ENCODE measurements at places on chromosomes 16 and 17.
A peak's percentile ranks its signal among the peaks of the same experiment; 100 is the strongest.

- no peak for DNase-seq
Observed at GRCh38 chr16:24645739-24646645, 83.5 kb upstream of the TNRC6A start.

GRCh38 chr16:88350922-88351321 lies 31.8 kb upstream of the ZNF469 start:
- DNase-seq = no peak

GRCh38 chr16:89244754-89245153 lies 27.3 kb downstream of the ZNF778 start:
- DNase-seq = no peak

DNA sequence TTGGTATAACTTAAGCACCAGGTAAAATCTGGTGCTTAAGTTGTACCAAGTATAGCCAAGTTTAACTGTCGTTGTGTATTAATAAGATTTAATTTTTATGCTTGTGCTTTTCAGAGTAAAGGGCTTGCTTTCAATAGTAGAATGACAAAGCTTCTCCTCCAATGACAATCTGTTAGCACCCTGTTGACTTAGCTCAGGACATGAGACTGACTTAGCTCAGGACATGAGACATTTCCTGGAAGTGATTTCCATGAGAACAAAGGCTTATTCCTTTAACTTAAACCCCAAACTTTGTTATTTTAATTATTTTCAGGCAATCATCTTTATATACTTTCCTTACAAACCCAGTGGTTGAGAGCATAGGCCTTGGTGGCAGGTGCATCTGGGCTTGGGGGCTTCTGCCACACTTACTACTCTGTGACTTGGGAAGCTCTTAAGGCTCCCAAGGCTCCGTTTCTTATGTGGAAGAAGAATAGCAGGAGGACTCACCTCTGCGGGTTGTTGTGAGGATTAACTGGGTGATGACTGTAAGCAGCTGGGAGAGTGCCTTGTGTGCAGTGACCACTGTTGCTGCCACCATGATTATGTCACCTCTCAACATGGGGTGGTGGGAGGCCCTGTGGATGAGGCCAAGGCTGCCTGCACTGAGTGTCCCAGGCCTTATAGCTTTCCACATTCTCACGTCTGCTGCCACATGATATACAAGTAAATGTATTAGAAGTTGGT lies 59.4 kb upstream of the CMIP start:
- no peak for DNase-seq

GRCh38 chr17:56777859-56778258 lies 55.9 kb downstream of the C17orf67 start:
- DNase-seq = no peak

DNA sequence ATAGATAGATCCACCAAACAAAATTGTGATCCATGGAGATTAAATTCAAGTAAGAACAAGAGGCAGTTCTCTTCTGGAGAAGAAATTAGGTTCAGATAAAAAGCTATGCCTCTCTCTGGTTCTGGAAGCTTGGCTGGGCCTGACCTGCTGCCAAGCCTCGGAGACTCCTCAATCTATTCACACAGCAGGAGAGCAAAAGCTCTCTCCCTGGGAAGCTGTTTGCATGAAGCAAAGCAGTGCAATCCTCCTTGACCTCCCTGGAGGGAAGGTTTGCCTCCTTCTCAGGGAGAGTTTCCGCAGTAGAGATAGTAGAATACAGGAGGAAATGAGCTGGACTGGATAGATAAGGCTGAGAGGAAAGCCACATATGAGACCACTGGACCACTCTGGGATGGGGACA lies 78.1 kb upstream of the GNAO1 start:
- no peak for DNase-seq

DNA sequence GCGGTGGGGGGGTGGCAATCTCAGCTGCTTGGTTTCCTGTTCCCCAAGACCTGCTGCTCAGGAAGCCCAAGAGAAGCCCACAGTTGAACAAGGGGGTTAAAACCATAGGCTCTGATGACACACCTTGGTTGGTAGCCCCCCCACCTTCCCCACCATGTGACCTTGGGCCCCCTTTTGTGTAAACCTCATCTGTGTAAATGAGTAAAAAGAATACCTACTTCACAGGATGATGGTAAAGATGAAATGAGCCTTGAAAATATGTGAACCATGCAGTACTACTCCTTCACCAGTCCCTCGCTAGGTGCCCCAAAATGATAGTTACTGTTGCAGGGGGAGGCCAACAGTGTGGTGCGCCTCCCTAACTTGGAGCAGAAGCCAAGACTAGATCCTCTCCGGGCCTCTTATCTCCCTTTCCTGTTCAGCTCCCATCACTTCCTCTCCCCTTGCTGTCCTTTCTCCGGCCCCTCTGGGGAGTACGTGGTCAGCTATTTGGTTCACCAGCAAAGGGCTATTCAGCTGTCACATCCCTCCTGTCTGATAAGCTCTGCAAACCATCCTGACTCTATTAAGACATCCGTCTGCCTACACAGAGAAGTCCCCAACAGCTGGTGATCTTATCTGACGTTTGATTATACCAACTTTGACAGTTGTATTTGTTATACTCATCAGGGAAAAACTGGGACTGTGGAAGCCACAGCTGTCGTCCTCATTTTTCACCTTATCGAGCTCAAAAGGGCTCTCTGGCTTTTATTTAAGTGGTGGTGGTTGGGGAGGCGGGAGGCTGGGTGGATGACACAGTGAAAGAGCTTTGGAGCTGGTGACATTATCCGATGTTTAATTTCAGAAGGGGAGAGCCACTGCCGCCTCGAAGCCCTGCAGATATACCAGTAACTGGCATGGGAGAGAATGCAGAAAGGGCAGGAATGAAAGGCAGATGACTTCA lies 19.9 kb downstream of the DCAKD start:
- DNase-seq = no peak

DNA sequence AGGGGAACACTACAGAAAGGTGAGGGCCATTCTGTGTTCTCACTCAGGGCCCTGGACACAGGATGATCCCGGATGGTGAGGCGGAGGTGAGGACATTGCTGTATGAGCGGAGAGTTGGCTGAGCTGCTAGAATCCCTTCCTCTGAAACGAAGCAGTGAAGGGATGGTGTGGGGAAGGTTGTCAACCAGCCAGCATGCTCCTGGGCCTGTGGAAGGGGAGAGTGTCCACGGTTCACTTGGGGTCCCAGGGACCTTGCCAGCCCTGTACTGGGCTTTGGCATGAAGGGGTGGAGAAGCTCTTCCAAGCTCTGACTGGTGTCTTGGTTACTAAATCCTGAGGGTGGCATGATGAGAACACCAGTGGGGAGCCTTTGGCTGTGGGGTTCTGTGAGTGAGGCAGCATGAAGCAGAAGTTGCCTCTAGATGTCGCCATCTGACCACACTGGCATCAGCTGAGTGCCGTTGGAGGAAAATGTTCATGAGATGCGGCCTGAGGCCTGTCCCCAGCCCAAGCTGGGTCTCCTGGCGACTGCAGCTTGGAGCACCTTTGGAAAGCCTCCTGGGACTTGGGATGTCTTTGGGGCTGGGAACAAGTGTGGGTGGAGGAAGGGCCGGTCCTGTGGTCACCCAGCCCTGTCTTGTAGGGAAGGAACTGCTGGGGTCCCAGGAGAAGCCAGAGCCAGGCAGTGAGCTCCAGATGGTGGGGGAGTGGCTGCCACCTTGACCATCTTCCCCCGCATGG lies 14.8 kb downstream of the PDP2 start:
- peak; percentile 7 for DNase-seq

DNA sequence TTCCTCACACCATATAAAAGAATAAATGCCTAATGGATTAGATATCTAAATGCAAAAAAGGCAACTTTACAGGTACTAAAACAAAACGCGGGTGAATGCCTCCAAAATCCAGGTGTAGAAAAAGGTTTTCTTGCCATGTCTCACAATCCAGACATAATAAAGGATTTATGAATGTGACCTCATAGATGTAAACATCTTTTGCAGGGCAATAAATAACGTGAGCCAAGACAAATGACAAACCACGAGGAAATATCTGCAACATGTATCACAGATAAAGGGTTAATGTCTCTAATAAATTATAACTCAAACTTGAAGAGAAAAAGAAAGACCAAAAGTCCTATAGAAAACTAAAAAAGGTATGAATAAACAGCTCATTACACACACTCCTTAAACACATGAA lies 180.7 kb downstream of the PARN start:
- no peak for DNase-seq

- DNase-seq = no peak
Observed at GRCh38 chr17:62611292-62611691, 16.2 kb upstream of the MRC2 start.

GRCh38 chr16:2016407-2016922 lies 3.1 kb upstream of the NPW start:
- DNase-seq = peak; percentile 20

DNA sequence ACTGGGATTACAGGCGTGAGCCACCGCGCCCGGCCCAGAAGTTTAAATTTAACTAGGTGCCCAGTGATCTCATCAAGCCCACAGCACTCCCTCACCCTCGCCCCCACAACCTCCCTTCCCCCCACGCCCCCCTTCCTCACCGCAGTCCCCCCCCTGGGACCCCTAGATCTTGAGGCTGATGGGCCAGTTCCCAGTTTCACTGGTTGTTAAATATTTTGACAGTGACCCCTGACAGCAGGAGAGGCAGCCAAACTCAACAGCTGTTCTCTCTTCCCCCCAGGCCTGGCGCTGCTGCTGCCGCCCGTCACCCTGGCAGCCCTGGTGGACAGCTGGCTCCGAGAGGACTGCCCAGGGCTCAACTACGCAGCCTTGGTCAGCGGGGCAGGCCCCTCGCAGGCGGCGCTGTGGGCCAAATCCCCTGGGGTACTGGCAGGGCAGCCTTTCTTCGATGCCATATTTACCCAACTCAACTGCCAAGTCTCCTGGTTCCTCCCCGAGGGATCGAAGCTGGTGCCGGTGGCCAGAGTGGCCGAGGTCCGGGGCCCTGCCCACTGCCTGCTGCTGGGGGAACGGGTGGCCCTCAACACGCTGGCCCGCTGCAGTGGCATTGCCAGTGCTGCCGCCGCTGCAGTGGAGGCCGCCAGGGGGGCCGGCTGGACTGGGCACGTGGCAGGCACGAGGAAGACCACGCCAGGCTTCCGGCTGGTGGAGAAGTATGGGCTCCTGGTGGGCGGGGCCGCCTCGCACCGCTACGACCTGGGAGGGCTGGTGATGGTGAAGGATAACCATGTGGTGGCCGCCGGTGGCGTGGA lies 15.6 kb downstream of the QPRT start:
- no peak for DNase-seq

DNA sequence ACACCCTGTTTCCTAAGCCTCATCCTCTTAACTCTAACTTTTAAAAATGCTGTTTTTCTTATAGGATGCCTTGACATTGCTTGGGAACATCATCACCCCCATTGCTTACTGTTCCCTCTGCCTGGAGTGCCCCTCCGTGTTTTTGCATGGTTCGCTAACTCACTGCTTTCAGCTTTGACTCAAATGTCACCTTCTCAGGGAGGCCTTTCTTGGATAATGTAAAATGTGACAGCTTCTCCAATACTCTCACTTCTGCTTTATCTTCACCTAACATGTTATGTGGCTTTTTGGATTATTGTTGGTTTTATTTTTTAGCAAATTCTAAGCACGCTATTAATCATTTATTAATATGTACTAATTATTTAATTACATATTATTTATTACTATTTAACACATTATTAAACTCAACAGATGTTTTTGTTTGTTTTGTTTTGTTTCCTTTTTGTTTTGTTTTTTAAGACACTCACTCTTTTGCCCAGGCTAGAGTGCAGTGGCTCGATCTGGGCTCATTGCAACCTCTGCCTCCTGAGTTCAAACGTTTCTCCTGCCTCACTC lies 3.8 kb downstream of the CRYM start:
- no peak for DNase-seq

Data from NCI-H345 (cell line).